NCI-H1048 (cell line): ENCODE measurements at places on chromosomes 1 and 21.
A peak's percentile ranks its signal among the peaks of the same experiment; 100 is the strongest.

DNA sequence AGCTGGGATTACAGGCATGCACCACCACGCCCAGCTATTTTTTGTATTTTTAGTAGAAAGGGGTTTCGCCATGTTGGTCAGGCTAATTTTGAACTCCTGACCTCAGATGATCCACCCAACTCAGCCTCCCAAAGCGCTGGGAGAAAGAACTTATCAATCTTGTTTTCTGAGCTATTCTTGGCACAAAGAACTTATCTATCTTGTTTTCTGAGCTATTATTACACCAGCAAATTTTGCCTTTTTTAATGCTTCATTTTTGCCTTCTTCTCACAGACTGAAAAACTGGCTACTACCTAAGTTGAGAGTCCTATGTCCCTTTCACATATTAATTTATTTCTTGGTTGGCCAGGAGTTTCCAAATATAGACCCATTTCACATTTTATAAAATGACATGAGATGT, 9.3 kb downstream of the SLC16A1 start:
- DNase-seq: no peak

DNA sequence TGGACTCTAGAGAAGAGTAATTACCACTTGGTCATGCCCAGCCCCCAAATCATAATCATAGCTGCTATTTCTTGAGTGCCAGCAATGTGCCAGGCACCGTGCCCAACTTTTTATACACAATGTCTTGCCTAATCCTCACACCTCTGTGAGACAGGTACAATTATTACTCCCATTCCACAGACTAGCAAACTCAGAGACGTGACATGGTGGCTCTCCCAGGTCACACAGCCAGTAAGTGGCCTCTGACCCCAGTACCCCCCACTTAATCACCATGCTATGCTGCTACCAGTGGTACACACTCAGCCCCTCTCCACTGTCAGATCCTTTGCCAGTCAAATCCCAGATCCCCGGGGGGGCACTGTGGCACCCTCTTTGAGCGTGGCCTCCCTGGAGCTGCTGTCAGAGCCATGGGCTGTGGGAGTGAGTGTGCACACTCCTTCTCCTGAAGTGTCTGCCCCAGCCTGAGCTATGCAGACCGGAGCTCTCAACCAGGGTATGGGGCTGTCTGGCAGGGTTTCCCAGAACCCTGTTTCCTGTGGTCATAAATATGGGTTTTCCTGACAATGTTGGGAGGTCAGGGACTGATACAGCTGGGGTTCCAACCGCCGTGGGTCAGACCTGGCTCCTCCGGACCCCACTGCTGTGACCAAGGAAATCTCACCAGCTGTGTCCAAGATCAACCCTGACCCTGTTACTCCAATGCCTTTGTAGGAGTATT, 51.8 kb downstream of the LACTBL1 start:
- DNase-seq: no peak

- no peak for DNase-seq
These were observed 17.9 kb downstream of the CSTB start for GRCh38 chr21:43758111-43758641.

DNA sequence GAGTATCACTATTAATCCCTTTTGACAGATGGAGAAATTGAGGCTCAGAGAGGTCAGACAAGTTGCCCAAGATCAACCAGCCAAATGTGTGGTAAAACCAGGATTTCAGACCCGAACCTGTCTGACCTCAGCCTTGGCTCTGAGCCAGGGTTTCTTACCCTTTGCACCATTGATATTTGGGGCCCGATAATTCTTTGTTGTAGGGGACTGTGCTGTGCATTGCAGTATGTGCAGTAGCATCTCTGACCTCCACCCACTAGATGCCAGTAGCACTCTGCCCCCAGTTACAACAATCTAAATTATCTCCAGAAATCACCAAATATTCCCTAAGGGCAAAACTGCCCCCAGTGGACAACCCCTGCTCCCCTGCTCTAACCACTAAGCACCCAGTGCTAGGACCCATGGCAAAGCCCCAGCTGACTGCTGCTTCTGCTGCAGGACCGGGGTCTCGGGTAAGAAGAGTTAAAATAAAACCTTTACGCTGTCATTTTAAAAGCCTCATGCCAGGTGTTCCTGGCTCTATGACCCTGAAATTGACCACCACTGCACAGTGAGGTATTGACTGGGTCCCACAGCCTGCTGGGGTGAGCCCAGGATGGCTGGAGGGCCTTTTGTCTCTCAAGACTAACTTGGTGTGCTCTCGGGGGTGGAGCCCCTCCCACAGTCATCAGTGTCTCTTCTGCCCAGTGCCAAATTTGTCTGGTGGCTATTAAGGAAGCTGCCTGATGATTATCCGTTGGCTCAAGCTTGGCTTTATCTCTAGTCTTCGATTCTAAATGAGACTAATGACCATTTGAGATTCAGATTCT, 5.6 kb upstream of the MAN1C1 start:
- no peak for DNase-seq

DNA sequence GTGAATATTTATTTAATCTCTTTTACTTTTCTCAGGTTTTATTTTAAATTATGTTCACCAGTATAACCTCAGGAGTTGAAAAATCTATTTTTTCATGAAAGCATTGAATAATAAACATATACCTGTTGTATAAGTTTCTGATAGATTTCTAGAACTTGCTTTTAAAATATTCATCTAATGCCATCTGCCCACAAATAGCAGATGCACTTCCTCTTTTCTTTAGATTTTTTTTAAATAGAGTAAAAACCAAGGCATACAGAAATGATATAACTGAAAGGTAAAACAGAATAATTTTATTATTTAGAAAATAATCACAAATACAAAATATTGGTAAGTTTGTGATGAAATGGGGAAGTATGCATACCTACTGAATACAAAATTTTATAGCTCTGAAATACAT, 130.7 kb upstream of the PRMT6 start:
- no peak for DNase-seq

DNA sequence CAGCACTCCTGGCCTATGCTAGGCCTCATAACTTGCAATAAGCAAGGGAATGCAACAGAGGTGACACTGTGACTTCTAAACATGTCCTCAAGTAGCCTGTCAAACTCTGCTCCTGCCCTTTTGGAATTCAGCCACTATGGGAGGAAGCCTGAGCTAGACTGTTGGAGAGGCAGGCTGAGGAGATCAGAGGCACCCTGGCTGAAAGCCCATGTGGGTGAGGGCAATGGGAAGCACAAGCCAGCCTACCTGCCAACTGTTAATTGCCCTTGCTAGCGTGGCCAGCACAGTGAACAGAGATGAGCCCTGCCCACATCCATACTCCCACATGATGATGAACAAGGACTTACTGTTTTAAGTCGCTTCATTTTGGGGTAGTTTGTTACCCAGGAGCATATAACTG, 17.7 kb downstream of the GNB1 start:
- DNase-seq: no peak

DNA sequence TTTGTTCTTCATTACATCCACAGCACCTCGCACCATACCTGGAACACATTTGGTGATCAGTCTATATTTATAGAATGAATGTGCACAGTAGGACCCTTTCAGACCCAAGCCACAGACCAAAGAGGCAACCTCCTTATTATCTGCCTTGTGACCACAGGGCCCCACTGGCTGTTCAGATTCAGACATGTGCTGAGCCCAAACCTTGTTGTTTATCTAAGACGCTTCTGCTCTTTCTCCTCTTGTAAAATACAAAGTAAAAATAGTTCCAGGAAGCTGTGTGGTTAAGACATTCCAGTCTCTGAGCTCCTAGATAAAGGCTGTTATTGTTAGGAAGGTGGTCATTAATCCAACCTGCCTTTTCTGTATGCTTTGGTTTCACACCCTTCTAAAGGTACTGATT, 3.6 kb upstream of the SCMH1 start:
- DNase-seq: no peak

DNA sequence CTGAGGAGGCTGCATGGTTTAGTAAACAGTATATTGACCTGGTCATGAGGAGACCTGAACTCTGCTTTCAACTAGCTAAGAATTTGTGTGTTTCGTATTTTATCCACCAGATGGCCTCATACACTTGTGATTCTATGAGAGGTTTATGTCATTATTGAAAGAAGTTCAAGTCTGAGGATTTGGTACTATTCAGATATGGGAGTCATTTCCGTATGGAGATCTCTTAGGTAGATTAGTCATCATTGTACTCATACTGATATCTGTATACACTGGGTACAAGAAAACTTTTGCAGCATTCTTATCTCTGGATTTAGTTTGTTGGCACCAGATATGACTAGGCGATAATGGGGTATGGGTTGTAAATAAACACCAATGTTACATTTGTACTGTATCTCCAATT, 26.6 kb downstream of the ATF6 start:
- peak; percentile 19 for DNase-seq

DNA sequence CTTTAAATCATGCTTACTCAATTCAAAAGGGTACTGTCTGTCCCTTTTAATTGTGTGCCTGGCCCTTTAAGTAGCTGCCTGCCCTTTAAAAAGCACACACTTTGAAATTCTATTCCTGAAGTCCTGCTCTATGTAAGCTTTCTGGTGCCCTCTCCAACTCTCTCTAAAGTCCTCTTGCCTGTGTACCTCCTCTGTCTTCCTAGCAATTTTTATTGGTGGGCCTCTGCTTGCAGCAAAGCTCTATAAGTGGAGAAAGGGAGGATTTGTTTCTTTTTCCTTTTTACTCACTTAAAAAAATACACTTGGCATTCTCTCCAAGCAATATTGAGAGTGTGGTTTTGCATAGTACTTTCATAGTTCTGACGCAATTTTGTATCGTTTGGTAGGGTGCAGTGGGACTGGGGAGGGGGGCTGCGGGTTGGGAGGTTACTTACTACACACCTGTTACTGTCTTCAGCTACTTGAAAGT, 135.4 kb downstream of the LMO4 start:
- DNase-seq: no peak

GRCh38 chr1:41360074-41360785, 1.0 kb upstream of the FOXO6 start:
- no peak for DNase-seq
